ENCODE measurements at places on chromosomes 16 and 17.

DNA sequence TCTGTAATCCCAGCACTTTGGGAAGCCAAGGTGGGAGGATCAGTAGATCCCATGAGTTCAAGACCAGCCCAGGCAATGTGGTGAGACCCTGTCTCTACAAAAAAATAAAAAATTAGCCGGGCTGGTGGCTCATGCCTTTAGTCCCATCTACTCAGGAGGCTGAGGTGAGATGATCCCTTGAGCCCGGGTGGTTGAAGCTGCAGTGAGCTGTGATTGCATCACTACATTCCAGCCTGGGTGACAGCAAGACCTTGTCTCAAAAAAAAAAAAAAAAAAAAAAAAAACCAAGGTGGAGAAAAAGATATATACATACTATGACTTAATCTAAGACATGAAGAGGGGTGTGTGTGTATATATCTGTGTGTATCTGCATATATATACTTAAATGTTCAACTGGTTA, 26.7 kb downstream of the BBS2 start:
- no peak for DNase-seq

DNA sequence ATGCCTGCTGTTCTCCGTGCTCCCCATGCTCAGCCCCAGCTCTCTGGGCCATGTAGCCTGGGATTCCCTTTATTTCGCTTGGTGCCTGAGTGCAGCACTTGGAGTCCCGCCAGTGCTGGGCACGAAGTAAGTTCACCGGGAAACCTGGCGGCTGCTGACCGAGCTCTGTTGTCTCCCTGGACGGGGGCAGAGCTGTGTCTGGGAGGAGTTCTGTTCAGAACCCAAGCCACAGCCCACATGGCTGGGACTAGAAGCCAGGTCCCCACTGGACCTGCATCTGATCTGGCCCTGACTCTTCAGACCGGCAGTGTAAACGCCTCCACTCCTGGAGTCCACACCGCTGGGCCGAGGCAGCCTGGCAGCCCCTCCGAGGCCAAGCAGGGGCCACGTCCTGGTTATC, 37.5 kb upstream of the CIBAR2 start:
- DNase-seq, result no peak

GRCh38 chr17:33164169-33164881, 128.8 kb downstream of the ASIC2 start:
- DNase-seq, result no peak

DNA sequence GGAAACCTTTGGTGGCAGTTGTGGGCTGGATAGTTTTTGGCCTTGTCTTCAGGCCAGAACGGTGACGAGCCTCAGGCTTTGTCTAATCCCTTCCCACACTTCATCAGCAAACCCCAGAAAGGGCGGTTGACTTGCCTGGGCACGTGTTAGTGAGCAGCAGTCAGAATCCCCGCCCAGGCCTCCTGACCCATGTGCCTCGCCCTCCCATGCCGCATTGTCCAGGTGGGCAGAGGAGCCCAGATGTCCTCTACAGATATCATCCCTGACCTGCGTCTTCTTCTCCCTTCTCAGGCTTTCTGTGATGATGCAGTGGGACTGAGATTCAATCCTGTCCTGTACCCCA, 82.5 kb downstream of the OR1D5 start:
- no peak for DNase-seq

DNA sequence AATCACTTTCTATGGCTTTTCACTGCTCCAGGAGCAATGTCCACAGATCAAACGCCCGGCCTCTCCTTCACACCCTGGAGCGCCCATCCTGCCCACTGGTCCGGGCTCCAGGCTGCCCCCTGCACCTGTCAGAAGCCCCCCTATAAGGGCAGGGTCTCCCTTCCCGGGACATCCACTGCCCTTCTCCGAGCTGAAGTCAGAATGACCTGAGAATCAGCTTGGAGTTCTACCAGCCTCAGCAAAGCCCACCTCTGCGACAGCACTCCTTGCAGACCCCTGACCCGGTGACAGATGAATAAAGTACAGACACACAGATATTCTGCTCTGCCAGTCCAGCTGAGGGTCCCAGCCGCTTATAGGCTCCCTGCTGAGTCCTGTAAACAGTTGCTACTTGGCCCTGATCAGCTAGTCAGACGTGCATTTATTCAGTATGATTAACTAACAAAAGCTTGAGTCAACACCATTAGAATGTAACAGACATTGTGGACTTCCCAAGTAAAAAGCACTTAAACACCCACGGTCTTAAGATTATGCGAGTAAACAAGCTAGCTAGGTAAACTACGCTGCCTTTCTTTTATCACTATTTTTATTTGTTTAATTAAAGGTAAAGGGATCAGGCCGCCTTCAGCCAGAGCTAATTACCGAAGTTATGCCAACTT, 4.8 kb downstream of the SLC7A5 start:
- DNase-seq, result no peak

GRCh38 chr17:74337834-74338500, 11.9 kb downstream of the KIF19 start:
- no peak for DNase-seq

- DNase-seq, result no peak
These were observed 415.0 kb upstream of the HSBP1 start for GRCh38 chr16:83392743-83393142.

DNA sequence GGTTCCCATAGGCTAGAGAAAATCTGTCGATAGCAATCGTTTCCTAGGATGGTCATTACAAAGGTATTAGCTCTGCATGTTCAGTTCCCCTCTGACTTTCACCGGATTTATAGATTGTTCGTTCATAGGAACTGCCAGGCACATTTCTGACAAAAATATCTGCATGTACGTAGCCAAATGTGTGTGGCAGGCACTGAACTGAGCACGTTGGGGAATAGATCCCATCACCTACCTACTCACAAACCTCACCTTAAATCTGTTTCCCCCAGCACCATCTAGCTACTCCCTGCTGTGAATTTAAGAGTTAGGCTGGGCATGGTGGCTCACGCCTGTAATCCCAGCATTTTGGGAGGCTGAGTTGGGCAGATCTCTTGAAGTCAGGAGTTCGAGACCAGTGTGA, 64.5 kb upstream of the TANC2 start:
- no peak for DNase-seq

GRCh38 chr17:39794249-39794970, 56.7 kb downstream of the GRB7 start:
- DNase-seq, result no peak

DNA sequence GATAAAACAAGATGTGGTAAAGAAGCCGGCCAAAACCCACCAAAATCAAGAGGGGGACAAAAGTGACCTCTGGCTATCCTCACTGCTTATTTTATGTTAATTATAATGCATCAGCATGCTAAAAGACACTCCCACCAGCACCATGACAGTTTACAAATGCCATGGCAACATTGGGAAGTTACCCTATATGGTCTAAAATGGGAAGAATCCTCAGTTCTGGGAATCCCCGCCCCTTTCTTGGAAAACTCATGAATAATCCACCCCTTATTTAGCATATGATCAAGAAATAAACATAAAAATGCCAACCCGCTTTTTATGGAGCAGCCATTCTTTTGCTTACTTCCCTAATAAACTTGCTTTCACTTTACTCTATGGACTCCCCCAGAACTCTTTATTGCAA, 25.6 kb downstream of the CMTR2 start:
- DNase-seq, result no peak

GRCh38 chr17:61485067-61485775, 33.0 kb downstream of the TBX4 start:
- no peak for DNase-seq

DNA sequence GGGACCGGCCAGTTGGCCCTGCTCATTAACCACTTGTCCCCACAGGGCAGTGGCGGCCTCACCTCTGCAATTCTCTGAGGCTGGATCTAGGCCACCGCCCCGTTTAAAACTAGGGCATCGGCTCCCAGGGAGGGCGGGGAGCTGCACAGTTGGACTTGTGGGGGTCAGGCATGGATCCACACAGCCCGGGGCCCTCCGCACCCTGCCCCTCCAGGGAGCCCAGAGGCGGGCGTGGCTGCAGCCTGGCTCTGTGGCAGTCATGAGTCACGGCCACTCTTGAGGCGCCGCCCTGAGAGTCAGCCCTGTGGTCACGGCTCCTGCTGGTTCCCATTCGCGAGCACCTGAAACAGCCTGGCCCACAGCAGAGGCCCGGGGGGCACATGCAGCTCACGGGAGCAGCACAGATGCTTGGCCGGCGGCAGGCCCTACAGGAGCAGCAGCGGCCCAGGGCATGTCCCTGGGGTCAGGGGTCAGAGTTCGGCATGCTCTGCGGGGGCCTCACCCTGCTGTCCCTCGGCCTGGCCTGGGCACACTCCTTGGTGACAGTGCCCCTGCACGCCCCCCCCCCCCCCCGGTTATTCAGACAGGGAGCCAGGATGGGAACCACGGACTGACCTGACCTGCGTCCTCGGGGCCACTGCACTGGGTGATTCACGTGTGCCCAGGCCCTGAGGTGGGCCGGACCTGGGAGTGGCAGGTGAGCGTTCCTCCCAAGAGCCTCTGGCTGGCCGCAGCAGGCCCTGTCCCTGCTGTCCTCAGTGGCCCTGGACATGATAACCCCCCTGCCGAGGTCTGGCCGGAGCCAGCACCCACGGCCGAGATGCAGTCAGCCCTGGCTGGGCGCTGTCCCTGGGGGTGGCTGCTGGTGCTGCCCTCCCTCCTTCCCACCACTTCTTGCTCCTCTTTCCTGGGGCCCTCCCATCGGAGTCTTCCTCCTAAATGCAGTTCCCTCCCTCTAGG, 8.2 kb downstream of the CAPN15 start:
- DNase-seq, result no peak

- peak; percentile 43 for DNase-seq
These were observed 96.6 kb downstream of the MRM1 start for GRCh38 chr17:36697903-36698530.

GRCh38 chr16:65480281-65481091, 358.6 kb upstream of the CDH11 start:
- no peak for DNase-seq

- no peak for DNase-seq
These were observed 21.0 kb upstream of the CACNG4 start for GRCh38 chr17:66943484-66943883.

DNA sequence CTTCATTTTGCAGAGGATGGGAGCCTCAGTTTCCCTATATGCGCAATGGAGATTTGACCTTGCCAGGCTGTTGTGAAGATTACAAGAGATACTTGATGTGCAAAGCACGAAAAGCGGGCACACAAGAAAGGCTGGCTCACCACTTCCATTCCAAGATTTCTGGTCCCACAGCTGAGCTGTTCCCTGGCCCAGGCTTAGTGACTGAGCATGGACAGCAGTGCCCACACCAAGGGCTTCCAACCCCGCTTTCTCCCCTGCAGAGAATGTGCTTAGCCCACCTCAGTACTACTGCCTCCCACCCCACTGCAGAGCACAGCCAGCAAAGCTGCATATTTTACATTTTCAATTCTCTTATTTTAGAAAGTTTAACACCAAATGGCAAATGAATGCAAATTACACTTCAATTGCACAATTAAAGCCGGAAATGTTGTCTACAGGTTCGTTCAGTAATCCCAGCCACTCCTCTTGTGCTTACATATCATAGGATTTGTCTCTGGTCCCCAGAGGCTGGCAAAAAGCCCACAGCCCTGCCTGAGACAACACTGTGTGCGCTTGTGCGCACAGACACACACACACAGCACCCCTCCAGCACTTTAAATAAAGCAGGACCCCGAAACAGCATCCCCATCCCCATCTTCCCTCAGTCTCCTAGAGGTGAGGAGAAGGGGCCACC, 51.8 kb downstream of the VAC14 start:
- DNase-seq, result no peak

- DNase-seq, result no peak
These were observed 43.1 kb upstream of the CBLN1 start for GRCh38 chr16:49324703-49325102.

GRCh38 chr16:67936880-67937605, 393 bp upstream of the PSMB10 start:
- DNase-seq, result peak; percentile 53

- no peak for DNase-seq
These were observed 30.6 kb downstream of the CHD9 start for GRCh38 chr16:53085369-53085843.

DNA sequence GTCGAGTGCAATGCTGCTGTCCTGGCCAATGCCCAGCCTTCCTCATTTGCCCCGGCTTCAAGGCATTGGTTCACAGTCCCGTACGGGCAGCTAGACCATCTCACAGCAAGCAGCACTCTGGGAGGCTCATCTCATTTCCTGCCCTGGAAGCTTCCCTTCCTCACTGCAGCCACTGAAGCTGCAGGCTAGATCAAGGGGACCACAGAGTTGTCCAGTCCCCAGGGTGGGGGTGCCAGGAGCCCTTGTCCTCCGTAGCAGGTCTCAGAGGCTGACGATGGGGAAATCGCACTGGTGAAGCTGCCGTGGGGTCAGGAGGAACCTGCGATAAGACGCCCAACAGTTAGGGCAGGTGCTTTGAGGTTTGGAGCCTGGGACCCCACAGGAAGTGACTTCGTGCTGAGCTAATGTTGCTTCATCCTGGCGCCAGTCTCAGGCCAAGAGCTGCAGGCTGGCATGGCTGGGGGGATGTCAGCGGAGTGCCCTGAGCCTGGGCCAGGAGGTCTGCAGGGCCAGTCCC, at the start of gene SPNS3:
SPNS3 (plus strand) TSS at position 426 of the 517 bp plus-strand sequence; CDS start at position 454, 28 bp downstream.
- DNase-seq, result no peak

DNA sequence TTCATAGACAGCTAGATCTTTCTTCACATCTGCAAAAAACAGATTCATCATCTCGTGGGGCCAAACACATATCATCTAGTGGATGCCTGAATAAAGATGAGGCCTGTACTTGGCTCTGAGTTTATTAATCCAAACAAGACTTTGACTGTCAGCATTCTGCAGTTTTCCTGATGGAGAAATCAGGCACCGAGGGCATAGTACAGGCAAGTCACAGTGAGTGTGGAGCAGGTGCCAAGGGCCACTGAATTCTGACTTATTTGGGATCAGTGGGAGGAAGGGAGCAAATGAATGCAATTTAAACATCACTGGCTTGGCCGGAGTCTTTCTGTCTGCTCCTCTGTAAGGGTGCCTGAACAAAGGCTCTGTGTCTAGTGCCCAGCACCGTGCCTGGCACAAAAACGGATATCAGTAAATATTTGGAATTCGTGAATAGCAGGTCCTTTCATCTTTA, 975 bp downstream of the CFAP20 start:
- DNase-seq, result no peak

- DNase-seq, result no peak
These were observed 13.4 kb upstream of the CRISPLD2 start for GRCh38 chr16:84806256-84806889.

DNA sequence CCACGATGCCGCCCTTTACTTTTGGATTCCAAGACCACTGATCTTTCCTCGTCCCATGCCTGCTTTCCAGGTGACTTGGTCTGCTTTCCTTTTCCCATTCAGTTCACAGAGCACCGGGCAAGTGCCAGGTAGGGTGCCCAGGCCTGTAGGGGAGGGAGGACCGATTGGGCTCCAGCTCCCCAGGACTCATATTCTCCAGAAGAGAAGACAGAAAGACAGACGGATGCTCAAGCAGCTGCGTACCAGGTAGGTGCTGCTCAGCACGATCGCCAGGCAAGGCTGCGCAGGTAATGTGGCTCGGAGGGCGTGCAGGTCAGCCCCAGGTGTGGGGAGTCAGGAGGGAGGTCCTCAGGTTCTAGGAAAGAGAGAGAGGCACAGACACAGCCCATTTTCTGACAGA, 67.5 kb upstream of the ZNF423 start:
- no peak for DNase-seq

GRCh38 chr17:35218915-35219314, 24.0 kb upstream of the SLFN5 start:
- no peak for DNase-seq

Measured in HuH-7 (cell line).